ENCODE measurements at places on chromosomes 2 and 18. TPM values are rescaled to one million over a fixed set of nuclear protein-coding genes. Genes with fewer than 3 reads are reported as not detected.

C2orf76 gene
- 29.0 TPM for polyA plus RNA-seq

TMEM182 gene
- polyA plus RNA-seq: 6.6 TPM

HNMT gene
- 0.17 TPM for polyA plus RNA-seq

RASGRP3 gene
- 111 TPM for polyA plus RNA-seq

RGPD8 gene
- 2.6 TPM for polyA plus RNA-seq

DNA sequence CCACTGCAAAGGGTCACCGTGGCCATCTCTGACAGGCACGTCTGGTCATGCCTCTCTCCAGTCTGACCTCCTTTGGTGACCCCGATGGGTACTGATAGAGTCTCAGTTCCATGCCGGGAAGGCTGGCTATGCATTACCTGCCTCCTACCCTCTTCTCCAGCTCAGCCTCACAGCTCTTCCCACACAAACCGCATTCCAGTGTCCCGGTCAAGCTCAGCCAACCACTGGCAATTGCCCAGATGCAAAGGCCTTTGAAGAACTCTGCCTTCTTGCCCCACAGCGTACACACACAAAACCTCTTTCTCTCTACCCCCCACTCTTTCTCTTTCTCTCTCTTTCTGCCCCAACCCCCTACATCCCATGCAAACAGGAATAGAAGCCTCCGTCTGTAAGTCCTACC is 37.6 kb downstream of the TMEM163 start:
- no peak for DNase-seq
